Fibroblast of mammary gland (primary cell): ENCODE measurements at places on chromosomes 11 and 22.

DNA sequence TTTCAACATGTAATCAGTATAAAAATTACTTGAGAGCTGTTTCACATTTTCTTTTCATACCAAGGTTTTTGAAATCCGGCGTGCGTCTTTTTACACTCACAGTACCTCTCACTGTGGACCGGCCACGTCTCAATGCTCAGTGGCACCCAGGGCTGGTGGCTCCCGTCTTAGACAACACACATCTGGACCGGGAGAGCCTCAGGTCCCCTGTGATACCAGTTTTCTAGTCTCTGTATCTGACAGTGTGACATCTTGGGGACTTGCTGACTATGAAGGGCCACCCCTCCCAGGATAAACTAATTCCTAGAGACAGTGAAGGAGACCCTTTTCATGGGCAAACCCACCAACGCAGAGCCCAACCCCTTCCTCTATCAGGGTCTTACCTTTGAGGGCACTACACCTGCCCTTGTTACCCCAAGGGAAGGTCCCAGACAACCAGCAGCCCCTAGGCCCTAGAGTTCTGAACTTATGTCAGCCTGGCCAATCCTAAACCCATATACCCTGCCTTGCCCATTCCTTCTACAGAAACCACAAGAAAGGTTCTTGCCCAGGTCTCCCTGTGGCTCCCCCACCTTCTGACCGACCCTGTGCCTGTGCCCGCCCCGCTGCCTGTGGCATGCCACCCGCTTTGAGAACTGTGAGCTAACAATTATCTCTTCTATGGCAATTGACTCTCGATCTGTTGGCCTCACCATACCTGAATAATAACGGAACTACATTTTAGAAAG is 6.1 kb upstream of the ASCL2 start:
- DNase-seq = no peak

- DNase-seq = no peak
Observed at GRCh38 chr22:39135092-39135896, 17.2 kb downstream of the CBX7 start.

DNA sequence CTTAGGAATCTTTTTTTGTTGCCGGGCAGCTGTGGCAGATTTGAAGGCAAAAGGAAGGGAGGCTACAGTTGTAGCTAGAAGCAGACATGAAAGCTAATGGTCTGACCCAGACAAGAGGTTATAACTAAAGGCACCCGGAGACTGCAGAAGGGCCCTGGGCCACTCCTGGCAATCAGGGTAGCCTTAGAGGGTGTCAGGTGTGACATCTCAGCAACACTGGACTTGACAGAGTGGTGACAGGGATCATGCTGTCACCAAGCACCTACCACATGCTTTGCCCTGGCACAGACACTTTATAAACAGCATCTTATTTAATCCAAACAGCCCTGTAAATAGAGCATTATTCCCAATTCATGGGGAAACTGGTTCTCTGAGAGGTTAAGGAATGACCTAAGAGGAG is 25.7 kb downstream of the TUB start:
- no peak for DNase-seq

GRCh38 chr11:17396598-17397310 is 8.3 kb upstream of the KCNJ11 start:
- DNase-seq = no peak

GRCh38 chr22:35335468-35335867 is 35.8 kb downstream of the TOM1 start:
- no peak for DNase-seq

DNA sequence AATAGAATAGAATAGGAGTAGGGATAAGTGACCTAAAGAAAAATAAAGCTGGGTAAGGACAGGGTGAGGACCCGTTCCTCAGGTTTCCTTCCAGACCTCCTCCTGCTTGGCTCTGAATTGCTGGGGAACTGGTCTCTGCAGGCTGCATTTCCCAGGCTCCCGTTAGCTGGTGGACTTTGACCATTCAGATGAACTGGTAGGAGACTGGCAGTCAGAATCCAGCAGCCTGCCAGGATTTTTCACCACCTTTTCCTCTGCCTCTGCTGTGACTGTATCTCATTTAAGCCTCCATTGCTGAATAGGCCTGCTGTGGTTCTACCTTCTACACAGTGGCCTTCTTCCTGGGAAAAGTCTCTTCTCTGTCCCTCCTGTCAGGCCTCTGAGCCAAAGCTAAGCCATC is 24.6 kb upstream of the SMPD1 start:
- DNase-seq = no peak

- peak; percentile 61 for DNase-seq
Observed at GRCh38 chr22:43038325-43038724, 23.4 kb upstream of the PACSIN2 start.

GRCh38 chr22:16956290-16956689 is 51.7 kb downstream of the GAB4 start:
- DNase-seq = no peak

DNA sequence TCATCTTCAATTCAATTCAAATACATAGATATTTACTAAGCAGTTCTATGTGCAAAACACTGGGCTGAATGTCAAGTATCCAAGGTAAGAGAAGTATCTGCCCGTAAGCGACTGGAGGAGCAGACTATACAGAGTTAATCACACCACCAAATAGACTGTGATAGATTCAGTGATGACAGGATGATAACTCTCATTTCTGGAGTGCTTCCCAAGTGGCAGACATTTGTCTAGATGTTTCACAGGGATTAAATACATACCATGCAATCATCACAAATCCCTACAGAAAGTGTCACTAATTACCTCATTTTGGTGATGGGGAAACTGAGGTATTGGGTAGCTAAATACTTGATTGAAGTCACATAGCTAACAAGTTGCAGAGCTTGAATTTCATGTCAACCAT is 508.7 kb upstream of the TENM4 start:
- DNase-seq = no peak

GRCh38 chr11:104214517-104214916 is 50.6 kb upstream of the PDGFD start:
- no peak for DNase-seq

GRCh38 chr11:117819096-117820040 is 5.2 kb downstream of the FXYD2 start:
- peak; percentile 71 for DNase-seq

- no peak for DNase-seq
Observed at GRCh38 chr22:28143961-28144745, 225.1 kb upstream of the PITPNB start.

DNA sequence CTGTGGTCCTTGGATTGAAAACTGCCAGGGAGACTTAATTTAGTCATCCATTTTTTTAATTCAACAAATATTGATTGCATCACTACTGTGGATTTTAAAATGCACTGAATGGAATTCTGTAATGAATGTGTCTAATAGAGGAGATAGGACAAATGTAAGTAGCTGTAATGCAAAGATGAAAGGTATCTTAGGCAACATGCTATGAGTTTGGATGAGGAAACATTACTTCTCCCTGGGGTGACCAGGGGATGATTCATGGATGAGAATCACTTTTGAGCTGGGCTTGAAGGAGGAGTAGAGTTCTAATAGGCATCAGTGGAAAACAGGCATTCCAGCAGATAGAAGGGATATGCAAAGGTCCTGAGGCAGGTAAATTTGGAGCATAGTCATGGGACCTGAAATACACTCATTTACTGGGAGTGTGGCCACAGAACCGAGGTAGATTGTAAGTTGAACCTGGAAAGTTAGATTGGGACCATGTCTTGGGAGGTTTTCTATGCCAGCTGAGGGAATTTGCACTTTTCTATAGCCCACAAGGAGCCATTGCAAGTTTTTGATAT is 43.4 kb downstream of the PKNOX2 start:
- DNase-seq = peak; percentile 37

- peak; percentile 83 for DNase-seq
Observed at GRCh38 chr11:34977089-34977912, 60.9 kb downstream of the PDHX start.

- DNase-seq = no peak
Observed at GRCh38 chr11:113256431-113257202, 57.8 kb upstream of the TTC12 start.

DNA sequence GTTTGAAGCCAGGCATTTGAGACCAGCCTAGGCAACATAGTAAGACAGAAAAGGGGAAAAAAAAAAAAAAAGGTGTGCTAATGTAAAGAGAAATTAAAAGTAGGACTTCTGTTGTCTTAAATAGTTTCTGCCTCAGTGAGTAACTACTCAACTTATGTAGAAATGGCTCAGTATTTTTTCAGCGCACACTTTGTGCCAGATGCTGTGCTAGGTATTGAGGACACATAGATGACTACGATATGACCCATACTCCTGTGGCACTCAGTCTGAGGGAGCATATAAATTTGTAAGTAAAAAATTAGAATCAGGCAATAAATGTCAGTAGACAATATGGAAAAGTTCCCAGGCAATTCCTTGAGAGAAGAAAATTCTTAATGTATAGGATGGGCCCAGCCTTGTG is 93.9 kb downstream of the YAP1 start:
- DNase-seq = peak; percentile 56

GRCh38 chr22:50727678-50728522 is 10.1 kb upstream of the ACR start:
- DNase-seq = no peak

- DNase-seq = no peak
Observed at GRCh38 chr11:57394203-57394965, 3.9 kb upstream of the PRG2 start.

- DNase-seq = peak; percentile 62
Observed at GRCh38 chr11:84564180-84564866, 1062.8 kb downstream of the DLG2 start.

GRCh38 chr11:17798253-17798652 is 63.7 kb downstream of the KCNC1 start:
- no peak for DNase-seq

DNA sequence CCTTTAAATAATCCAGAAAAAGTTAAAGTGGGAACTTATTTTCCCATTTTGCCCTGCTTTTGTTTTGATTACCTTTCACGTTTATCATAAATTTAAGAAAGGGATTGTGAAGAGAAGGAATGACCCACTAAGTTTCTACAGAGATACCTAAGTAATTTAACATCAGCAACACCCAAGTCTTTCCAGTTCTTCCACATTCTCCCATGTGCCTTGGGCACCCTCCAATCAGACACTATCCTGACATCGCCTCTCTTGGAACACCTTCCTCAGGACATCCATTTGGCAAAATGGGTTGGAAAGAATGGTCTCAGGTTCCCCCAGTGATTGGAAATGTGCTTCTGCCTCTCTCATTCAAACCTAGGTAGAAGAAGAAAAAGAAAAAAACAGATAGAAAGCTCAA is 6.3 kb downstream of the BBOX1 start:
- DNase-seq = no peak

DNA sequence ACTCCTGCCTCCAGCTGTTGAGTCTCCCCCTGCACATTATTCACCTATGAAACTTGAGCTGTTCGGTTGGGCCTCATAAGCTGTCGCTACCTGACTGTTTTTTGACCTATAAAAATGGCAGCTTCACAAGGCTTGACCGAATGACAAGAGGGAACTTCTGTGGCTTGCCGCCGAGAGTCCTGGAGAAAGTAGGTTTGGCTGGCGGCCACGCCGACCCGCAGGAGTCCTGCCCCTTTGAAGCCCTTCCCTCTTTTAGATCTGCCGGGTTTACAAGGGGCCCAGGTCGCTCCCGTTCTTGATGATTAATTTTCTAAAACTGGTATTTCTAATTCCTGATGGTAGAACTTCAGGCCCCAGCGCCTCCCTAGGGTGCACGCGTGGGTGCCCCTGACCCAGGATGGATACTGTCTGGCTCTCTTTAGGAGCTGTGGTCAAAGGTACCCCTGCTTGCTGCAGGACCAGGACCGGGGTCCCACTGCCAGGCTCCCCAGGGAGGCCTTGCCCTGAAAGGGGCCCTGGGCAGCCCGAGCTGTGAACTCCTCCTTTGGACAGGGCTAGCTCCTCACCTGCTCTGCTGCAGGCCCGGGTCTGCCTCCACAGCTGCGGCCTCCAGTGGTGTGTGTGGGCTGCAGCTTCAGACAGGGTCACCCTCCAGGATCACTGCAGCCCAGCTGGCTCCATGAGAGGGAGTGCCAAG is 171.8 kb downstream of the CTTN start:
- DNase-seq = no peak

- peak; percentile 42 for DNase-seq
Observed at GRCh38 chr11:95228081-95228749, 2.8 kb downstream of the SESN3 start.

GRCh38 chr11:12121011-12121410 is 10.6 kb downstream of the MICAL2 start:
- DNase-seq = no peak

DNA sequence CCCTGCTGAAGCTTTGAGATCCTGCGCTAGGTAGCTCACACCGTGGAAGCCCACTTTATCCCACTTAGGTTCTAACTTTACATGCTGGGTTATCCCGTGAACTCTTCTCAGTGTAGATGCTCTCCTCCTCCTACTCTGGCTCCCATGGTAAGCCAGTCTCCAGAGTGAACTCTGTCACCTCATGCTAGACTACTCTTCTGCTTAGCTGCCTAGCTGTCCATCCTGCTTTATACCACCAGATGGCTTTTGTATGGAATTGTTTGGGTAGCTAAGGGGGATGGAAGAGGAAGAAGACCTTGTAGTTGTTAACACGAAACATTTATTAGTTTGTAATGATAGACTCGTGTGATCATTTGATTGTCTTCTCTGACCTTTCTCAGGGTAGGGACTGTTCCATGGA is 46.8 kb downstream of the EMSY start:
- no peak for DNase-seq

DNA sequence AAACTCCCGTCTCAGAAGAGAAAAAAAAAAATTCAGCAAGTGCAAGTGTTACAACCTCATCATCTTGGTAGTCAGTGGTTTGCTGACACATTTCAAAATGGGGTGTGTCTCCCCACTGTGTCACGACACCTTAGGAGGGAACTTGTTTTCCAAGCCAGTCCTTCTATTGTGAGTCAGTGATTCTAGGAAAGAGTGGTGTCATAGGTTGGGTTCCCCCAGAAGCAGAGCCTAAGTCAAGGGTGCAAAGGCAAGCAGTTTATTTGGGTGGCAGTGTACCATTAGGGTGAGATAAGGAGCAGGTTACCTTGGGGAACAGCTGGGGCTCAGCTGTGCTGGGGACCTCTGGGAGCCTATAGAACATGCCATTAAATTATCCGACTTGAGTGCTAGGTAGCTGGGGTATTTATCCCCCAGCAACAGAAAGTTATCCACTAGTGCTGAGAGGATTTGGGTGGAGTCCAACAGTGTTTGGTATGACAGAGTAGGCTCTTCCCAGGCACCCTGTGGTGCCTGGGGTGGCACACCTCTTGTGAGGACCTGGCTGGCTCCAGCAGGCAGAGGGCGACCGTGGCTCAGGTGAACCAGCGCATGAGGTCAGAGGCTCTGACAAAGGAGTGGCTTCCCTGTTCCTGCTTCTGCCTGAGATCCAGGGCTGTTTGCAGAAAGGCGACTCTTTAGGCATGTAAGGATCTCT is 41.7 kb downstream of the KIAA1671 start:
- DNase-seq = peak; percentile 20

- peak; percentile 82 for DNase-seq
Observed at GRCh38 chr11:70210530-70210929, 7.4 kb downstream of the FADD start.

GRCh38 chr11:38123673-38124072 is 1525.6 kb upstream of the RAG2 start:
- no peak for DNase-seq
